ENCODE measurements at places on chromosomes 6 and 20.

DNA sequence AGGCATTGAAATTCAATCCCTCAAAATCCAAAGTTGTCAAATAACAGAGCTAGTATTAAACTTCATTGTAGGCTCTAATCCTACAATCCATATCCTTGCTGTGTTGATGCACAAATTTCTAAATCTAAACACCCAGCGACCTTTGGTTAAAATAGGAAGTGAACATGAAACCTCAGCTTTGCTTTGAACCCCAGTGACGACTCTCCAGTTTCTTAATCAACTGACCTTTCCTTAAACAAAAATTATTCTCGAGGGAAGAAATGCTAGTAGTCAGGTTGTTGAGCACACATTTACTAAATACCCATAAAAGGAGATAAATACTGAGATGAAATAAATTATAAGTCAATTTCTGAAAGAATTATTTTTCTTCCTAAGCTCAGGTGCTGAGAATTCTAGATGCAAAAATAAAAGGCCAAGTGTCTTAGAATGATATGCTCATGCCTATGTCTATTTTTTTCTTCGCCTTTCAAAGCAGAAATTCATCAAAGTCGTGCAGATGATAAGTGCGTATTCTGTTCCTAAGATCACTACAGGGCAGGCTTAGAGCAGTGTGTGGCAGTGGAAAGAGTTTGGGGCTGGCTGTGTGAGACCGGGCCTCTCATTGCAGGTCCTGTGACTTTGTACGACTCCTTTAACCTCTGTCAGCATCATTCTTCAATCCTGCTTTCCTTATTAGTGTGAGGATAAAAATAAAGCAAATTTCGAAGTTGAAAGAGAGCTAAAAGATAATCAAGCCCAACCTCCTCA, 208.7 kb downstream of the PRL start:
- no peak overlapping the region for H3K4me3 ChIP-seq
- H3K4me1 ChIP-seq = no peaks in the 10 kb centered on the region
- H3K36me3 ChIP-seq = no peaks in the 10 kb centered on the region
- DNase-seq = no peak
- no peak overlapping the region for H3K27ac ChIP-seq
- no peaks in the 10 kb centered on the region for H3K27me3 ChIP-seq

- no peak for DNase-seq
- H3K4me3 ChIP-seq = no peak overlapping the region
- peaks cover 18% of the 10 kb centered on the region for H3K27me3 ChIP-seq
- no peaks in the 10 kb centered on the region for H3K4me1 ChIP-seq
- no peak overlapping the region for H3K27ac ChIP-seq
These were observed 82.2 kb downstream of the CHMP4B start for GRCh38 chr20:33893314-33893713.

GRCh38 chr6:33711140-33712129, at the start of gene UQCC2:
Gene UQCC2, minus strand, starts transcription at chr6:33711700. Its CDS starts 14 bp downstream, at chr6:33711686.
- peak within 1 kb of the TSS; percentile 98 for H3K4me3 ChIP-seq
- no peaks in the 10 kb centered on the region for H3K27me3 ChIP-seq
- H3K4me1 ChIP-seq = peaks cover 27% of the 10 kb centered on the region
- H3K27ac ChIP-seq = peak within 1 kb of the TSS; percentile 98
- peak; percentile 96 for DNase-seq

DNA sequence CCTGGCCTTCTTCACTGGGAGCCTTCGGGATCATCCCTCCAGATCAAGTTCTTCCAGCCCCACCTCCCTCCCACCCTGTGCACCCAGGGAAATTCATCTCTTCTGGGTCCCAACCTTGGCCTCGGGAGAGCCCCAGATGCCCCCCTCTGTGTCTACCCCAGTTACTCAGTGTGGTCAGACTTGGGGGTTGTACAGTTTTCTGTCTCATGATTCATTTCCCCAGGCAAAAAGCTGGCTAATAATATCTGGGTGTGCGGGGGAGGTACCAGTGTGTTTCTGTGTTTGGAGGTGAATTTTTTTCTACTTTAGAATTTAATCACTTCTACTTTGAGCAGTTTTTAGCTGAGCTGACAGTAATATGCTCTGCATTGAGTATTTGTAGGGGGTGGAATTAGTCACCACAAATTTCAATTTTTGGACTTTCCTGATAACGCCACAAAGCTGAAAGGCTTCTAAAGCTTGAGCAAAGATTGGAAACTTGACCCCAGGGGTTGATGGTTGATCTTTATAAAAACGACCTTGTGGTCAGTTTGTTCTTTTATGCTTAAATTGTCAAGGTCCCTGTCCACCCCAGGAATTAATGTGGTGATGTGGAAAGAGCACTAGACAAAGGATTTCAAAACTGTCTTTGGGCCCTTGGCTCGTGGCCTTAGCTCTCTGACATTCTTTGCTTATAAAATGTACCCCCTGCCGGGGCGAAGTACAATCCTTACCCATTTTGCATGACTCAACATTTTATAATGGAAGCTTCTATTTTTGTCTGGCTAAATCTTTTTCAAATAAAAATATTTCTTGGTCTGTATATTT, 284.7 kb upstream of the TAB2 start:
- peak overlapping the region; percentile 91 for H3K4me3 ChIP-seq
- DNase-seq = no peak
- peaks cover 2% of the 10 kb centered on the region for H3K36me3 ChIP-seq

- H3K4me3 ChIP-seq = no peak overlapping the region
- H3K4me1 ChIP-seq = no peaks in the 10 kb centered on the region
- H3K27ac ChIP-seq = no peak overlapping the region
- DNase-seq = no peak
These were observed 225.4 kb downstream of the PRL start for GRCh38 chr6:22071270-22072041.

- peaks cover 2% of the 10 kb centered on the region for H3K36me3 ChIP-seq
- peaks cover 2% of the 10 kb centered on the region for H3K4me1 ChIP-seq
- no peak overlapping the region for H3K27ac ChIP-seq
- H3K27me3 ChIP-seq = peaks cover 75% of the 10 kb centered on the region
- DNase-seq = no peak
These were observed 150.6 kb downstream of the LY86 start for GRCh38 chr6:6738922-6739716.

- peaks cover 49% of the 10 kb centered on the region for H3K27me3 ChIP-seq
- H3K27ac ChIP-seq = no peak overlapping the region
- no peak overlapping the region for H3K4me3 ChIP-seq
- peaks cover 2% of the 10 kb centered on the region for H3K36me3 ChIP-seq
- no peak for DNase-seq
- H3K4me1 ChIP-seq = peaks cover 8% of the 10 kb centered on the region
These were observed 180.0 kb downstream of the TBXT start for GRCh38 chr6:165987483-165988301.

DNA sequence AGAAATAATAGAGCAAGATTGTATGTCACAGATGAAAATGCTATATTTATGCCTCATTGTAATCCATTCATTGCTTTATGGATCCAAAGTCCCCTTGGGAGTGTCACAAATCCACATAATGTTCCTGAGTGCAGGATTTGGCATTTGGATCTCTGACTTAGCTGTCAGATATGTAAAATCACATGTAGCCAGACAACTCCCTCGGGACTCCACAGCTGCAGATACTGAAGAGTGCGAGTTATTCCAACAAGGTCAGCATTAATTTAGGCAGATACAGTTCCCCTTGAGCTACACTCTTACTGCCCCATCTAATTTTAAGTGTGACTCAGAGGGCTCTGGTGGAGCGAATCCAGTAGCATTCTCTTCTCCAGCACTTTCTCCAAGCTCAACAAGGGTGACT, 433.2 kb downstream of the CD83 start:
- no peak overlapping the region for H3K27ac ChIP-seq
- peaks cover 2% of the 10 kb centered on the region for H3K4me1 ChIP-seq
- H3K4me3 ChIP-seq = no peak overlapping the region
- no peaks in the 10 kb centered on the region for H3K27me3 ChIP-seq
- no peaks in the 10 kb centered on the region for H3K36me3 ChIP-seq

DNA sequence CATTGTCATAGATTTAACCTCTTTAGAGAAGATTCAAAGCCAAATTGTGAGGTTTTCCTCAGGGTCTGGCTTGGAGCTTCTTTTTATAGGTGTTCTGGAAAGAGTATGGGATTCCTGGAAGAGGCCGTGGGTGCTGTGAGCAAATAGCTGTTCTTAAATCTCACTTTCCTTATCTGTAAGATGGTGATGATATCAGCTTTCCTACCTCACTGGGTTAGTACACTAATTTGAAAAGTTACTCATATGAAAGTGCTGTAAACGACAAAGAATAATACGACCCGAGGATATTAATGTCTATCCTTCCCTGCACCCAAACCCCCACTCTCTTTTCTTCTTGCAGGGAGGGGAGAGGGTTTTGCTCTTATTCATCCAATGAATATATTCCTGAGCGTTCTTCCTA, 116.9 kb upstream of the ENPP5 start:
- DNase-seq = no peak
- no peak overlapping the region for H3K4me3 ChIP-seq
- peaks cover 53% of the 10 kb centered on the region for H3K27me3 ChIP-seq
- H3K4me1 ChIP-seq = no peaks in the 10 kb centered on the region
- no peak overlapping the region for H3K27ac ChIP-seq

- DNase-seq = no peak
- H3K27me3 ChIP-seq = no peaks in the 10 kb centered on the region
- peak overlapping the region; percentile 97 for H3K27ac ChIP-seq
- peak overlapping the region; percentile 92 for H3K4me3 ChIP-seq
- H3K4me1 ChIP-seq = peaks cover 55% of the 10 kb centered on the region
- H3K36me3 ChIP-seq = no peaks in the 10 kb centered on the region
These were observed 486 bp downstream of the FKBP1A start for GRCh38 chr20:1392443-1392692.

DNA sequence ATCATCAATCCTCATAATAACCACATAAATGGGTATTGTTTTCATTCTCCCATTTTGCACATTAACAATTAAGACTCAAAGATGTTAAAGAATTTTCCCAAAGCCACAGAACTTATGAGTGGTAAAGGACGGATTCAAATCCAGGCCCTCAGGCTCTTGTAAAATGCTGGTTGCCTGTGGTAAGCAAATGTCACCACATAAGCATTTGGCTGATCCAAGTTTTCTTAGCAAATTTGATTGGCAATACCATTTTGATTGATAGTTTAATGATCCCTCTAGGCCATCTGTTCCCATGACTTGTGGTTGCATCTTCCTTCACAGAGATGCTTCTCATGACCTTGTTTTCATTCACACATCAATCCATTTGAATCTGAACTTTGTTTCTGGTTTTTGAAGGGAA, 252.0 kb upstream of the RIN2 start:
- H3K4me1 ChIP-seq = no peaks in the 10 kb centered on the region
- no peaks in the 10 kb centered on the region for H3K36me3 ChIP-seq
- no peaks in the 10 kb centered on the region for H3K27me3 ChIP-seq
- no peak overlapping the region for H3K27ac ChIP-seq

GRCh38 chr6:163789199-163789810, 374.8 kb downstream of the QKI start:
- H3K4me1 ChIP-seq = peaks cover 3% of the 10 kb centered on the region
- no peak overlapping the region for H3K27ac ChIP-seq
- no peak overlapping the region for H3K4me3 ChIP-seq

GRCh38 chr6:24492475-24492874, 2.3 kb upstream of the ALDH5A1 start:
- no peaks in the 10 kb centered on the region for H3K27me3 ChIP-seq
- H3K4me1 ChIP-seq = peaks cover 14% of the 10 kb centered on the region
- H3K4me3 ChIP-seq = no peak overlapping the region
- H3K27ac ChIP-seq = no peak overlapping the region
- no peak for DNase-seq
- H3K36me3 ChIP-seq = no peaks in the 10 kb centered on the region

DNA sequence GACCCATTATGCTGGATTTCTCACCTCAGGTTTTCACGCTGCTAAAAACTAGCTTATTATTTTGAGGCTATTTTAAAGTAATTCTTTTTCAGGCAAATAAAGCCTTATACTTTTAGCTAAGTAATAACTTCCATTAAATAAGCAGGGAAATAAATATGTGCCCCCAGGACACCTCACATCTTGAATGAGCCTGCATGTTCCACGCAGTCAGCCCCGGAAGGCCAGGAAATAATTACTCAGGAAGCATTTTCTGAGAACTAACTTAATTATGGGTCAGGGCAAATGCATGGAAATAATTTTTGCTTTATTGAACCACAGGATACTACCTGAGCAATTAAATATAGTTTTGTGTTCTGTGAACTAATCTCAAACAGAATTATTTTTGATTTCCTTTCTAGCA, 41.1 kb downstream of the STX7 start:
- no peaks in the 10 kb centered on the region for H3K27me3 ChIP-seq
- H3K27ac ChIP-seq = no peak overlapping the region
- H3K36me3 ChIP-seq = no peaks in the 10 kb centered on the region
- no peak for DNase-seq
- H3K4me1 ChIP-seq = no peaks in the 10 kb centered on the region

DNA sequence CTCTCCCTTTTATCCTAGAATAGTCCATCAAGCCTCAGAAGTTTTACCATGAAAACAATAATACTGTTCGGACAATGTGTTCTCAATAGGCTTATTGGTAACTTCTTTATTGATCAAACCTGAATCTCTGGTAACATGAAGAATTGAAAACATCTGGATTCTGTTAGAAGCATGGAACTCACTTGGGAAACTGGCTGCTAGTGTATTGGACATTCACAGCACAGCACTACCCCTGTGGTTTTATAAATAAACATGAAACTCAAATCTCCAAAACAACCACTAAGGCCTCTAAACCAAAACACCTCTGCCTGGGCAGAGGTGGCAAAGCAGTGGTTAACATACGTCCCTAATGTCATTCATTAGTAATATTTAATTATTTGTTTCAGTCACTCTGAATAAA, 157.6 kb upstream of the KCNQ5 start:
- DNase-seq = no peak
- peaks cover 4% of the 10 kb centered on the region for H3K4me1 ChIP-seq
- H3K36me3 ChIP-seq = peaks cover 3% of the 10 kb centered on the region
- H3K27me3 ChIP-seq = peaks cover 35% of the 10 kb centered on the region

- H3K27ac ChIP-seq = peak overlapping the region; percentile 19
- peaks cover 4% of the 10 kb centered on the region for H3K27me3 ChIP-seq
- H3K36me3 ChIP-seq = no peaks in the 10 kb centered on the region
- no peak overlapping the region for H3K4me3 ChIP-seq
- DNase-seq = no peak
These were observed 172.4 kb upstream of the MYLIP start for GRCh38 chr6:15956205-15957106.

DNA sequence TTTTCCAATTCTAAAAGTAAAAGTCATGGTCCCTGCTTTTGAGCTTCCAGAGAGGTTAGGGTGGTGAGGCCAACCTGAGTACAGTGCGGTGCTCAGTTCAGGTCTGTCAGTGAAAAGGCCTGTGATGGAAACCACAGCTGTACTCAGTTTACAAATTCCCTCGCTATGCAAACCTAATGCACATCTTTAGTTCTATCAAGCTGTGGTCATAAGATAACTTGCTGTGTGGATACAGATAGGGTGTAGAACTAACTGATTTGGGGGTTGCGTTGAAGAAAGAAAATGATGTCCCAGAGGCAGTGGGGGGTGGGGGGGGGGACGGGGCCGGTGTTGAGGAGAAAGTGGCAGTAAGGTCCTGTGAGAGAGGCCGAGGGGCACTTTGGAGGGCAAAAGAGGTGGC, 22.8 kb upstream of the MBOAT1 start:
- no peak for DNase-seq
- H3K36me3 ChIP-seq = no peaks in the 10 kb centered on the region
- no peak overlapping the region for H3K4me3 ChIP-seq
- H3K4me1 ChIP-seq = peaks cover 14% of the 10 kb centered on the region
- H3K27me3 ChIP-seq = no peaks in the 10 kb centered on the region
